ENCODE measurements at places on chromosomes 2 and 18. TPM values are rescaled to one million over a fixed set of nuclear protein-coding genes. Genes with fewer than 3 reads are reported as not detected.

- no peak for DNase-seq
These were observed 9.9 kb downstream of the NABP1 start for GRCh38 chr2:191687867-191688266.

DNA sequence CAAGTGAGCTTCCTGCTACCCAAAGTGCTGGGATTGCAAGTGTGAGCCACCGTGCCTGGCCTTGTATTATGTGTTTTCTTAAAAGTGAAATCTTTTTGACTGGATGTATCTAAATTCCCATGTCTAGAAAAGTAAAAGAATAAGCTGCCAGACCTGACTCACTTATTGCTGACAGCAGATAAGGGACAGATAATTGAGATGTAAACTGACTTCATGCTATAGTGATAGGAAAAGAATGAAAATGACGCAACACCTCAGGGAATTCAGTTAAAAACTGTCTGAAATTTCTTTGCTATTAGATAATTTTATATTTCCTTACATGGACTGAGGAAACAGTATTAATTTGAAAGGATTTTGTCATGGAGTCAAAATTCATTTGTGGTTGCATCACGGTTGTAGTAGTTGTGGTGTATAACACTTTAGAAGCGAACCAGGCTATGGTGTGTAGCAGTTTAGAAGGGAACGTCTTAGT, 19.4 kb downstream of the TTC27 start:
- no peak for DNase-seq

DNA sequence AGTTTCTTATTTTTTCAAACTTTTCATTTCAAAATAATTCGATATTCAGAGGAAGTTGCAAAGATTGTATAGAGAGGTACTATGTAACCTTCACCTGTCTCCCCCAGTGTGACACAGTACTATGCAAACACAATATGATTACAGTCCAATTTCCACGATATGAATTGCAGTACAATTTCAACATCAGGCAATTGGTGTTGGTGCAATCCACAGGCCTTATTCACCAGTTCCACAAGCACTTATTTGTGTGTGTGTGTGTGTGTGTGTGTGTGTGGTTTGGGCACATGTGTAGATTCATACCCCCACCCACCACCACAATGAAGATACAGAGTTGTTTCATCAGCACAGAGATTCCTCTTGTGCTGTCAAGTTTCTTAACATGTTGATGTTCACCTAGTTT, 69.7 kb upstream of the ARL4C start:
- no peak for DNase-seq

The SLC23A3 gene
- 0.37 TPM for total RNA-seq

The IL18RAP gene
- 0.99 TPM for total RNA-seq

The CNDP1 gene
- total RNA-seq: not detected
